ENCODE measurements at places on chromosomes 5 and 9. TPM values are rescaled to one million over a fixed set of nuclear protein-coding genes. Genes with fewer than 3 reads are reported as not detected.

SEMA6A gene
- total RNA-seq: 6.4 TPM

IL3 gene
- not detected for total RNA-seq

PDE6A gene
- total RNA-seq: 0.05 TPM

PCDHA7 gene
- total RNA-seq: 0.12 TPM

CXCL14 gene
- total RNA-seq: 1.3 TPM

ADGRD2 gene
- total RNA-seq: not detected

STXBP1 gene
- total RNA-seq: 49.4 TPM

MOB3B gene
- 1.7 TPM for total RNA-seq

SPIN1 gene
- total RNA-seq: 56.6 TPM

KIF4B gene
- total RNA-seq: 0.05 TPM

TMOD1 gene
- total RNA-seq: 205 TPM

ADCY2 gene
- total RNA-seq: 0.17 TPM

NUTM2G gene
- not detected for total RNA-seq

TBCA gene
- 119 TPM for total RNA-seq

C9 gene
- not detected for total RNA-seq

INSL6 gene
- not detected for total RNA-seq
